ENCODE measurements at places on chromosomes 1 and 21.

GRCh38 chr1:92476071-92476631 lies 10.6 kb downstream of the GFI1 start:
- DNase-seq, result peak; percentile 36

DNA sequence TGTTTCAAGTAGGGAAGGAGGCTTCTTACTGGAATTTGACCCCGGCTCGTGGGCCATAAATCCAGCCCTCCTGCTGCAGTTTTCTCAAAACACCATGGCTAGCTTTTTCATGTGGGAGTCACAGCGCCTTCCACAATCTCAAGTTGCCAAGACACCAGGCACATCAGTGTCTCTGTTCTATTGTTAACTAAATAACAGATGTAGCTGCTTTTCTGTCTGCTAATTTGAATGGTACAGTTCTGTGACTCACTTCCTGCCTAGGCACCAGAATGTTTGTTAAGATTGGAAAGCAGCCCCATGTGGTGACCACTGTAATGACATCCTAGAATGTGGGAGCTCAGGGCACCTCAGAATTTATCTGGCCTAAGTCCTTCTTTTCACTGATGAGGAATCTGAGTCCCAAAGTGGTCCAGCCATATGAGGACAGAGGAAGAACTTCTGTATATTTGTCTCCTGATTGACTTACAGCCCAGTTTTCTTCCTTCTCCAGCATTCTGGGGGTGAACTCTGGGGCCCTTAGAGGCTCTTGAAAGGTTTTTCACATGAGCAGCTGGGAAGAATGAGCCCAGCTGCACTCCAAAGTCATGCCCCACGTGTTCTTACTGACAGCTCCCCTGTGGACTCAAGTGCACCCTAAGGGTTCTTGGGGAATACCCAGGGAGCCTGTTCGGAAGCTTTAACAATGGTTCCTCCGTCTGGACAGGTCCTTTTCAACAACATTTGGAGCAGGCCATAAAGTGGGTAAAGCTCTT lies 27.5 kb downstream of the TRIM45 start:
- peak; percentile 32 for DNase-seq

DNA sequence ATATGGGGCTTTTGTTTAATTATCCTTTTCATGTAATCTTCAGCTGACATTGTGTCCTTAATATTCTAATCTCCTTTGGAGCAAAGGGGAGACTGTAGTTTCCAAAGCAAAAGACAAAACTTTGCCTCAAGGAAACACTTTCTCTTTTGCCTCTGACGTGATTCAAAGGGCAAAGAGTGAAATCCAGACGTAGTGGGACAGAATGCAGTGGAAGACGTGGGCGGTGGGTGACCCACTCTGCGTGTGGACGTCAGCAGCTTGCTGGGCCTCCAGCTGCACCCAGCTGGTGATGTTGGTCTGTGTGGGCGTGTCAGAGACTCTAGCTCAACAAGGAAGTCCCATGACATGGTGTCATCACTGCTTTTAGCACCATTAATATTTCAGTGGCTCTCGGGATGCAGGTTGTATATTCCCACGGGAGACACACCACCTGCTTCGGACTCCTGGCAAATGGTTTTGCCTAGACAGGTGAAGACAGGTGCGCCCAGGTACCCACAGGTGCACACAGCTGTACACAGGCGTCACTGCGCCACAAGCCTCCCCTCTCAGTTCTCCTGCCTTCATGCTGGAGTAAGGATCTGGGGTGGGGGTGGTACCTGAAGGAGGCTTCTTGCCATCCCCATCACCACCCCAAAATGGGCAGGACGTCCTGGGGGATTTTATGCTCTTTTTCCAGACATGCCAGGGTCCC lies 292.1 kb upstream of the VAMP3 start:
- DNase-seq, result no peak

- DNase-seq, result no peak
Measured at GRCh38 chr1:187390215-187390818, 561.6 kb downstream of the PLA2G4A start.

- no peak for DNase-seq
Measured at GRCh38 chr1:206568779-206569352, 43.4 kb downstream of the EIF2D start.
